NCI-H2029 treated with DMSO at 0.1 percent for 48 hours (cell line): ENCODE measurements at places on chromosomes 6 and 20.

DNA sequence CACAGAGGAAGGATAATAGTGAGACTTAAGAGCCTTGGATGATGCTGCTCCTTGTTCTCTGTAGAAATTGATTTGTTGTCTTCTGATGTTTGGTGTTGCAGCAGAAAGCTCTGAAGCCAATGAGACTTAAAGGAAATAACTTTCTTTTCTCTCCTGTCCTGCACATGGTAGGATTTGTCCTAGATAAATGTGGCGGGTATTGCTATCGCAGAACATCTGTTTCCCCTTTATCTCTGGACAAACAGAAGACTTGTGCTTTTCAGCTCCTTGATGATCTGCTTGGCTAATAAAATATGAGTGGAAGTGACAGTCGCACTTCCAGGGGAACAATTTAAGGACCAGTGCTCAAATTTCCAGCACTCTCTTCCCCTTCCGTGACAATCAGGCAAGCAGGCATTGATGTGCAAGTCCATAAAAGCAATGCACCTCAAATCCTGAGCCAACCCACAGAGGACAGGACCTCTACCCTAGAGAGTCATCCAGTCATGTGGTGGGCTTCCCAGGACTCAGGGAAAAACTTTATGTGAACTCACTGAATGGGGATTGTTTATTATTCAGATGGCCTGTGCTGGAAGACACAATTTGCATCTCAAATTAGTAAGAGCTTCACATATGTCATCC lies 9.9 kb upstream of the NCR2 start:
- DNase-seq, result no peak

DNA sequence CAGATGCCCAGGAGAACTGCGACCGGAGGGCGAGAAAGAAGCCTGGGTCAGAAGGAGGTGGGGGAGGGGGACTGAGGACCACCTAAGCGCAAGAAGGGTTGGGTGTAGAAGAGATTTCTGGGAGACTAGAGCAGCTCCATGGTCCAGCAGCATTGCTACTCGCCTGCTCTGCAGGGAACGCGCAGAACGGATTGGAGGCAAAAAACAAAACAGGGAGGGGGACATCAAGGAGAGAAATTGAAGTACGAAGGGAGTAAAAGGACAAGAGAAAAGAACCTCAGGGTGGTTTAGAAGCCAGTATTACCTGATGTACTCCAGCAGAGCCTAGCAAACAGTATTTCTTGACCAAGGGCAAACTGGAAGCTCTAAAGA lies 537 bp upstream of the GABBR1 start:
- DNase-seq, result no peak

GRCh38 chr20:19770375-19770774 lies 12.3 kb downstream of the RIN2 start:
- no peak for DNase-seq

GRCh38 chr6:152897807-152898399 lies 84.9 kb downstream of the FBXO5 start:
- DNase-seq, result no peak

GRCh38 chr6:96186516-96187195 lies 170.9 kb downstream of the FUT9 start:
- no peak for DNase-seq

DNA sequence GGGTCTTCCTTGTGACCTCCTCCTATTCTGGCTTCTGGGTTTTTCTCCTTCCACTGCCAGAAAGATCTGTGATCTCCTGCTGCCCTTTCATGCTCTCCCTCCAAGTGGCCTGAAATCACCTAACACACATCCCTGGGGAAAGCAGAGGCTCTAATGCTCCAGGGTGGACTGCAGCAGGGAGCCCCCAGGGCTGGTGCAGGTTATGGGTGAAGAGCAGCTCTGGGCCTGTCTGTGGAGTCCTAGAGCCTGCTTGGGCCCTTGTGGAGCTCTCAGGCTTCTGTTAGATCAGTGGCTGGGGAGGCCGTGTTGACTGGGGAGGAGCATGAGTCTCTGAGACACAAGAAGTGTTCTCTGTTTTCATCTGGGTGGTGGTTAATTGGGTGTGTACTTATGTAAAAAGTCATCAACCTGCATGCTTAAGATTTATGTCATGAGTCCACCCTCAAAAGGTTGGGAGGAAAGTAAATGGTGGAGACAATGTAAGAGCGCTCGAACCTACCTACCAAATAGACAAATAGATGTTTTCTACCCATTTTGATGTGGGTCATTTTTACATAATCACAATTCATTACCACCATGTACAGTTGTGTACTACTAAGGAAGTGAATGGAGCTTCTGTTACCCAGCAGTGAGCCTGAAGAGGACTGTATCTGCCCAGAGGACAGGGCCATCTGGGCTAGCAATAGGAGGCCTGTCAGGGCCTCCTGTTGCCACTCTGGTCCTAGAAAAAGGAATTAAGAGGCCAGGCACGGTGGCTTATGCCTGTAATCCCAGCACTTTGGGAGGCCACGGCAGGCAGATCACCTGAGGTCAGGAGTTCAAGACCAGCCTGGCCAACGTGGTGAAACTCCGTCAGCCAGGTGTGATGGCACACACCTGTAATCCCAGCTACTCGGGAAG lies 32.0 kb upstream of the RNF8 start:
- no peak for DNase-seq

- DNase-seq, result no peak
These were observed 16.8 kb downstream of the IL17F start for GRCh38 chr6:52227495-52227894.

DNA sequence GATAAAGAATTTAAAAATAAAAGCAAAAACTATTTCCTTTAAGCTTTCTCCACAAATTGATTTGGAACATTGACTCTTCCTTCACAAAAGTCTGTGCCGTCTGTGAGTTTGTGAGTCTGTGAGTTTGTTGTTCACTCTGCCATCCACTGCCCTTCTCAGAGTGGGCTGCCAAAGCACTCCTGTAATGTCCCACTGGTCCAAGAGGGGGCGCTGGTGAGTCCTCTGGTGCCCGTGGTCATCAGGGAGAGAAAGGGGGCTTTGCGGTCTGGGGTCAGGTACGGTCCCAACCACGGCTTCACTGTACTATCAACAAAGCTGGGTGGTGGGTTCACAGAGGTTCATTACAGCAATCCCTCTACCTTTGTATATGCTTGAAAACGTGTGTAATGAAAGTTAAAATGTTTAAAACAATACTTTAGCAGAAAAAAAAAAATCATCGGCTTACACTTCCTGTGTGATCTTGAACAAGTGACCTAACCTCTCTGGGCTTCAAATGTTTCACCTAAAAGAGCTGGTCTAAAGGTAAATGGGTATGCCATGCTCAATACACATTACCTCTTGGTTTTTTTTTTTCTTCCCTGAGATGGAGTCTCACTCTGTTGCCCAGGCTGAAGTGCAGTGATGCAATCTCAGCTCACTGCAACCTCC lies 5.6 kb upstream of the ANKRD60 start:
- DNase-seq, result no peak

DNA sequence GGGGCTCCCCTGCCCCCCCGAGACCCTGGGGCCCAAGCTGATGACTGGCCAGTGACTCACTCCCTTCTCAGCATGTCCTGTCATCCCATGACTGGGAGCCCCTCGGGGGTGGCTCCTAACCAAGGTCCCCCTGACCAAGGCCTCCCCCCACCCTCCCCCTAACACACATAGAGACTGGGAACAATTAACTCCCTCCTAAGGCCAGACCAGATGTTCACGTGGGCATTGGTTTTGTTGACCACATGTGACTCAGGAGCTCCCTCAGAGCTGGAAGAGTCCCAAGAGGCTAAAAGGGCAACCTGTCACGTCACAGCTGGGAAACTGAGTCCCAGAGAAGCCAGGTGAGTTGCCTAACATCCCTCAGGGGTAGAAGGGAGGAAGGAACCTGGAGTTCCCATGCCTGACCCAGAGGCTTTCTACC lies 10.6 kb upstream of the CCN5 start:
- DNase-seq, result no peak

GRCh38 chr6:63290492-63291058 lies 29.2 kb downstream of the LGSN start:
- no peak for DNase-seq

- DNase-seq, result peak; percentile 53
These were observed at the start of gene MYLK2 for GRCh38 chr20:31819083-31819784. Gene MYLK2, plus strand, starts transcription at chr20:31819356. Its CDS starts 225 bp downstream, at chr20:31819581.

DNA sequence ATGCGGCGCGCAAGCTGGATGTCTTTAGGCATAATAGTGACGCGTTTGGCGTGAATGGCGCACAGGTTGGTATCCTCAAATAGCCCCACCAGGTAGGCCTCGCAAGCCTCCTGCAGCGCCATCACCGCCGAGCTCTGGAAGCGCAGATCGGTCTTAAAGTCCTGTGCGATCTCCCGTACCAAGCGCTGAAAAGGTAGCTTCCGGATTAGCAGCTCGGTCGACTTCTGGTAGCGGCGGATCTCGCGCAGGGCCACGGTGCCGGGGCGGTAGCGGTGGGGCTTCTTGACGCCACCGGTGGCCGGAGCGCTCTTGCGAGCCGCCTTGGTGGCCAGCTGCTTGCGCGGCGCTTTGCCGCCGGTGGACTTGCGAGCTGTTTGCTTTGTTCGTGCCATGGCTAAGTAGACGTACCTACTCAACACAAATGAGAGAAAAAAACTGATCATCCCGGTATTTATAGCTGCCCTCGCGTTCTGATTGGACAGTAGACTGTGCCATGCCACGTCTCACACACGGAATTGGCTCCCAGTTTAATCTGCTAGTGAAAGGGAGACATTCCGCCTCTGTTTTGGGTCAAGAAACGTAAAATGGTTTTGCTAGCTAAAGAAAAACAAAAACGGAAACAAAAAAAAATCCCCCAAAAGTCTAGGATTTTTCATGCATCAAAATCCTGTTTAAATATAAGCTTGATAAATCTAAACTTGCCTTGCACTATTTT lies 40.1 kb downstream of the OR2B2 start:
- DNase-seq, result peak; percentile 87

DNA sequence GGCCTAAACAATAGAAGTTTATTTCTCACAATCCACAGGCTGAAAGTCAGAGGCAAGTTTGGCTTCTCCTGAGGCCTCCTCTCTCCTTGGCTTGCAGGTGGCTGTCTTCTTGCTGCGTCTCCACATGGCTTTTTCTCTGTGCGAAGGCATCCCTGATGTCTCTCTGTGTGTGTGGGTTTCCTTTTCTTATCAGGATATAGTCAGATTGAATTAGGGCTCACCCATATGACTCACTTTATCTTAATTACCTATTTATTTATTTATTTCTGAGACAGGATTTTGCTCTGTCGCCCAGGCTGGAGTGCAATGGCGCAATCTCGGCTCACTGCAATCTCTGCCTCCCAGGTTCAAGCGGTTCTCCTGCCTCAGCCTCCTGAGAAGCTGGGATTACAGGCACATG lies 30.7 kb downstream of the LINC00237 start:
- no peak for DNase-seq

- no peak for DNase-seq
These were observed 2.6 kb upstream of the MRGBP start for GRCh38 chr20:62793757-62794006.

- DNase-seq, result no peak
These were observed 70.8 kb downstream of the TNFAIP3 start for GRCh38 chr6:137937834-137938233.

DNA sequence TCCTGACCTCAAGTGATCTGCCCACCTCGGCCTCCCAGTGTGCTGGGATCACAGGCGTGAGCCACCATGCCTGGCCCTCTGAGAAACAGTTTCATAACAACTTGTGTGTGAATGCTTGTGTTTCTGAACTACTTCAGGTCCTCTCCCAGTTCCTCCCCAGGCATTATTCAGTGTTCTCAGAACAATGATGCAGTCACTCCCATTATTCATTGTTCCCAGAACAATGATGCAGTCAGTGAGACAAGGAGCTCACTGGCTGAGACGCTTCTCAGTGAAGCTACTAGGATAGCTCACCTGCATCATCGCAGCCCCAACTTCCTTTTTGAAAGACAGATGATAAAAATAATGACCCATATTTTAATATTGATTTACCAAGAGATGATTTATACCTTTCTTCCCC lies 71.5 kb downstream of the NDUFAF5 start:
- no peak for DNase-seq

DNA sequence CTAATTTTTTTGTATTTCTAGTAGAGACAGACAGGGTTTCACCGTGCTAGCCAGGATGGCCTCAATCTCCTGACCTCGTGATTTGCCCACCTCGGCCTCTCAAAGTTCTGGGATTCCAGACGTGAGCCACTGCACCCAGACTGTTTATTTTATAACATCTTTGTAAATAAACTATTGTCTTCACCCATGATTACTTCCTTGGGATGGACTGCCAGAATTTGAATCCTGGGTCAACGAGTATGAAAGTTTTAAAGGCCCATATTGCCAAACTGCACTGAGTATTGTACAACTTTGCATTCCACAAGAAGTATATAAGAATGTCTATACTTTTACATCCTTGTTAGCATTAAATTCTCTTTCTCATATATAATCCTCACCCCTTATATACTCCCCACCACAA lies 38.6 kb downstream of the ZHX3 start:
- DNase-seq, result no peak

GRCh38 chr20:58993332-58994248 lies 12.5 kb downstream of the NELFCD start:
- no peak for DNase-seq

GRCh38 chr20:19099596-19100545 lies 112.6 kb upstream of the SLC24A3 start:
- DNase-seq, result no peak

GRCh38 chr20:50297498-50298376 lies 107.1 kb downstream of the CEBPB start:
- DNase-seq, result no peak

DNA sequence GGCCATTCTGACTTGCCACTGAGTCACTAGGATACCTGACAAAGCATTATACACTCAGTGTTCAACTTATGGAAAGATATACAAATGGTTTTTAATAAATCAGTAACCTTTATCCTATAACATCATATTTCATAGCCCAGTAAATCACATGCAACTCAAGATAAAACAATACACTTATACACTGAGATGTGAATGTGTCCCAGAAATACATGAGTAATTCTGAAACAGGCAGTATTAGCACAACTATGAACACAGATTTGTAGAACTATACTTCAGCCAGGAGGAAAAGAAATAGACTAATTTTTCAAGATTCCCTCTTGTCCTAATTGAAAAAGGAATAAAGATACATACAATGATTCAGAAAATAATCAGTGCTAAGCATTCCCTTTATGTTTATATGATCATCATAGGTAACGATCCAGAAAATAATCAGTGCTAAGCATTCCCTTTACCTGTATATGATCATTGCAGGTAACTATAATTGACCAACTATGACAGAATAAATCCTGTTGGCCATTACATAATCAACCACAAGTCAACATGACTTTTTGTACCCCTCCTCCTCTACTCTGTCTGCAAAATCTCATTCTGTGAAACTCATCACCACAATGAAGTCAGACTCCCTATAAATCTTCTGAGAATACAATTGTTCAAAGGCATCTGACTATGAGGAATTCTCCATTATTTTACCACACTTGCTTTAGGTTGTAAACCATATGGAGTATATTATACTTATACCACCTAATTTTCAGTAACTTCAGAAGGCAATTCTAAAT lies 30.3 kb downstream of the HACE1 start:
- no peak for DNase-seq

GRCh38 chr6:7939184-7939863 lies 28.7 kb upstream of the TXNDC5 start:
- DNase-seq, result no peak

GRCh38 chr6:64672131-64672530 lies 1034.9 kb downstream of the EYS start:
- no peak for DNase-seq

GRCh38 chr20:44762466-44763140 lies 16.9 kb downstream of the KCNK15 start:
- DNase-seq, result no peak

- peak; percentile 4 for DNase-seq
These were observed 21.1 kb upstream of the NOTCH4 start for GRCh38 chr6:32244946-32245398.
